ENCODE measurements at places on chromosomes 12 and 14.

GRCh38 chr12:90940872-90941499 lies 14.0 kb downstream of the CCER1 start:
- no peak overlapping the region for H3K4me3 ChIP-seq
- H3K4me1 ChIP-seq = no peaks in the 10 kb centered on the region
- H3K27me3 ChIP-seq = no peaks in the 10 kb centered on the region
- no peaks in the 10 kb centered on the region for H3K36me3 ChIP-seq

DNA sequence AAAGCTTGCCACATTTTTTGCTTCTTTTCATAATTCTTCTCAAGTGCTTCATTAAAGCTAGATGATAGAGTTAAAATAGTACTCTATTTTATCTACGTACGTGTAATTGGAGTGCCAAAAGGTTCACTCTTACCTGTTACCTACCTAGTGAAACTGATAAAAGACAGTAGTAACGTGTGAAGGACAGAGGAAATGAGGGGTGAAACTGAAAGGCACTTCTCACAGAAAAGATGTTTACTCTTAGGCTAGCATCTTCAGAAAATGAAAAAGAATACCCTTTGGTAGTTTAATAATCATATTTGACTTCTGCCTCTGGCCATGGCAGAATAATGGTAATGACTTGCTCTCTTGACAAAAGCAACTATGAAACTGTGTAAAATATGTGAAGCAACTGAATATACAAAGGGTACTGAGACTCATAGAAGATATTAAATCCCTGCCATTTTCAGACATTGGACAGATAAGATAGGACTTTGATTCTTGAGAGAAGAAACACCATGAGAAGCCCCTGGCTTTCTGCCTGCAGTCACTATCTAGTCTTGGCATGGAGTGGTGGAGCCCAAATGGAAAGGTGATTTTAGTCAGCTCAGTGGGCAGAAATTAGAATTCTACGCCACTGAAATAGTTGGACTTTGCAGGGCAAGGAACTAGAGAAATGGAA lies 6.3 kb upstream of the EVL start:
- no peaks in the 10 kb centered on the region for H3K36me3 ChIP-seq
- peaks cover 15% of the 10 kb centered on the region for H3K4me1 ChIP-seq
- DNase-seq = no peak
- H3K27ac ChIP-seq = no peak overlapping the region

DNA sequence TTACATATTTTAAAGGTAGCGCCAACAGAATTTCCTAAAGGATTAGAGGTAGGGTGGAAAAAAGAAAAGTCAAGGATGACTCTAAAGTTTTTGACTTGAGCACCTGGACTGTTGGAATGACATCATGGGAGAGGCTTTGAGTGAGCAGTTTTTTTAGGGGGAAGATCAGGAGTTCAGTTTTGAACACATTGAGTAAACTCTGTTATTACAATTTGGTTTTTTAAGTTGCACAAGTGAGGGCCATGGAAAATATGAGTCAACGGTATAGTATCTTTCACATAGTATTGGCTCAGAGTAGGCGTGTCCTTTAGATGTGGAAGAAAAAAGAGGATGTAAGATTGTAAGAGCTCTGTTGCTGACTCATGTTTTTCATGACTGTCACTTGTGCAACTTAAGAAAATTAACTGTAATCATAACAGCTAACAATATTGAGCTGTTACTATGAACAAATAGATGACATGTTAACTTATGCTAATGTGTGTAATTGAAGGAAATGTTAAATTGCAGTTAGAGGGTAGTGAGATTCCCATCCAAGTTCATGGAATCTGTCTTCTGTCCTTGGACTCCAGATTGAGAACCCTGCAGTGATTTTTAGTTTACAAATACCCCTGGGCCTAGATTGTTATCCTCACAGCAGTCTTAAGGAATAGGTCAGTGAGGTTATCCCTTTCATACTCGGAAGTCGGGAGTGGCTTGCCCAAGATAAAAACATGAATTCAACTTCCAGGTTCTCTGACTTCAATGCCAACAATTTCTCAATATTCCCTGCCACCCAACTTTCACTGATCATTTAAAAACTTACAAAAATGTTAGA lies 48.2 kb upstream of the ATP2B1 start:
- H3K4me1 ChIP-seq = peaks cover 8% of the 10 kb centered on the region
- no peak for DNase-seq
- no peaks in the 10 kb centered on the region for H3K27me3 ChIP-seq
- no peaks in the 10 kb centered on the region for H3K36me3 ChIP-seq

GRCh38 chr14:55545779-55546178 lies 34.2 kb upstream of the KTN1 start:
- no peak for DNase-seq
- H3K36me3 ChIP-seq = no peaks in the 10 kb centered on the region
- H3K4me3 ChIP-seq = no peak overlapping the region
- H3K4me1 ChIP-seq = no peaks in the 10 kb centered on the region

DNA sequence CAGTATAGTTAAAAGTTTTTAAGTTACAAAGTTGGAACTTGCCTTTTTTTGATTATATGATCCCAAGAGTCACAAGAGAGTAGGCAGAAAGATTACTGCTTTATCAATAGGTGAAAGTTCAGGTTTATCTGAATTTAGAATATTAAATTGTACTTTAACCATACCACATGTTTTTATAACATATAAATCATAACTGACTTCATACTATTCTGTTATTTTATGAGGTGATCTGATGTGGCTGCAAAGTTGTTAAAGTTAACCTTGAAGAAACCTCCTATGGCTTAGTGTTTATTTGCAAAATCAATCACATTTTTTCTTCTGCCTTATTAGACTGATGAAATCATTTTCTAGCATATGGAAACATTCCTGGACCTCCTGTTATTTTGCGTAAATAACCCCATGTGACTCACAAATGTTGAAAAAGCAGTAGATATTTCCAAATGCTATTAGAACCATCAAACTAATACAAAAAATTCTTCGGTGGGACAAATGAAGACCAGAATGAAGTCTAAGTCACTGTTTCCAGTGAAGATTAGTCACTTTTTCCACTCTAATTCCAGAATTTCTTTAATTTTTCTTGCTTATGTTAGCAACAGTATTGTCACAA lies 132.1 kb downstream of the RAD51B start:
- H3K36me3 ChIP-seq = no peaks in the 10 kb centered on the region
- H3K4me1 ChIP-seq = no peaks in the 10 kb centered on the region
- no peak overlapping the region for H3K27ac ChIP-seq

DNA sequence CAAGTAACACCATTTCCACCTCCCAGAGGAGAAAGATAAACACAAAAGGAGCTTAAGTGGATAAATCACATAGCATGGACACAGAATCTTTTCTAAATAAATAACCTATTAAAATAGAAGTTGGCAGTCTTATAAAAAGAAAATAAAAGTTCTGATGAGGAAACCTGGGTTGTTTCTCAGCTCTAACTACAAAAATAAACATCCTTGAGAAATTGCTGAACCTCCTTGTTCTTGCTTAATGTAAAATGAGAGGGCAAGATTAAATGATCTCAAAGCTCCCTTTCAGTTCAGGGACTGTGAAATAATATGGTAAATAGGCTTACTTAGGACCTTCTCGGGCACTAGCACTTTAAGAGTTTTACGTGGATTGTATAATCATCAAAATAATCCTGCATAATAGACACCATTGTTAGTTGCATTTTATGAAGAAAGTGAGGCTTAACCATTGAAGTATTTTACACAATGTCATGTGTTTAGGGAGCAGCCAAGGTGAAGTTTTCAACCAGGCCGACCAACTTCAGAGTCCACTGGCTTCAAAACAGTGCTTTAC lies 214.0 kb upstream of the NOVA1 start:
- H3K27ac ChIP-seq = no peak overlapping the region
- H3K36me3 ChIP-seq = no peaks in the 10 kb centered on the region
- H3K4me1 ChIP-seq = no peaks in the 10 kb centered on the region

DNA sequence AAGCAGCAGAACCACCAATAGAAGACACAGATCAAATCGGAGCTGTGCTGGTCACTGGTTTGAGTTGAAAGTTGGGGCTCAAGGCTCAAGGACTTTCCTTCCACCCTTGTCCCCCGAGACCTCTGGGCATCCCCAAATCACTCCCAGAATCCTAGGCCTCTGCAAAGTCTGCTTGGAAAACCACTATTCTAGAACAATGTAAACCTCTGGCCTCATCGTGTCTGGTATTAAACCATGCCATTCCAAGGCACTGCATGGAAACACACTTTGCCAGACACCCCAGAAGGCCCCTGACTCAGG lies 288.0 kb downstream of the DPF3 start:
- H3K36me3 ChIP-seq = no peaks in the 10 kb centered on the region
- no peak overlapping the region for H3K4me3 ChIP-seq
- no peaks in the 10 kb centered on the region for H3K27me3 ChIP-seq
- no peak overlapping the region for H3K27ac ChIP-seq

DNA sequence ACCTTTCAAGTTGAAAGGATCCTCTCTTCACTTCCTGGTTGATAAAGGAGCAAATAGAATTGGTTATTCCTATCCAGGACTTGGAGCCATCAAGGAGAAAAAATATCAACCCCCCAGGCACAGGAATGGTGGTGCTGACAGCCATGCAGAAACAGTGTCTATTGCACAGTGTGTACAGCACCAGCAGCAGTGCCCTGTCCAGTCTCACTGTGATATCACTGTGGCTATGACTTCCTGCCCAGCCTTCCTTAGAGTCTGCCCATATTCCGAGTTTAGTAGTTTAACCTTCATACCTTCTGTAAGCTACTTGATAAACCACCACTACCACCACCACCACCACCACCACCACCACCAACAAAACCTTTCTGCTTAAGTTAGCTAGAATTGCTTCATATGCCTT lies 45.1 kb upstream of the FERMT2 start:
- no peak for DNase-seq
- no peak overlapping the region for H3K4me3 ChIP-seq
- no peaks in the 10 kb centered on the region for H3K27me3 ChIP-seq
- no peaks in the 10 kb centered on the region for H3K36me3 ChIP-seq

- H3K27me3 ChIP-seq = no peaks in the 10 kb centered on the region
- no peak overlapping the region for H3K4me3 ChIP-seq
- no peaks in the 10 kb centered on the region for H3K4me1 ChIP-seq
- no peak overlapping the region for H3K27ac ChIP-seq
Measured at GRCh38 chr14:65137648-65138307, 35.5 kb upstream of the MAX start.

DNA sequence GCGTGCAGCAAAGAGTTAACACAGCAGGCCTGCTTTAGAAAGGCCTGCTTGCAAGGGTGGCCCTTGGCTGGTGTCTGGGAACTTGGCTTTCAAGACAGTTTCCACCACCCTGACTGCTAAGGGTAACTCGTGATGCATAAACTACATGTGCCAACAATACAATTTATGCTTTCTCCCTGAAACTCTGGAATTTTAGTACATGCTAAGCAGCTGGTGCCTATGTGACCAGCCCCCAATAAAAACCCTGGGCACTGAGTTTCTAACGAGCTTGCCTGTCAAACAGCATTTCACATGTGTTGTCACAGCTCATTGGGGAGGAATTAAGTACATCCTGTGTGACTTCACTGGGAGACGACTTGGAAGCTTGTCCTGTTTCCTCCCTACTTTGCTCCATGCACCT lies 133.1 kb downstream of the SLC5A8 start:
- DNase-seq = no peak
- no peaks in the 10 kb centered on the region for H3K36me3 ChIP-seq

DNA sequence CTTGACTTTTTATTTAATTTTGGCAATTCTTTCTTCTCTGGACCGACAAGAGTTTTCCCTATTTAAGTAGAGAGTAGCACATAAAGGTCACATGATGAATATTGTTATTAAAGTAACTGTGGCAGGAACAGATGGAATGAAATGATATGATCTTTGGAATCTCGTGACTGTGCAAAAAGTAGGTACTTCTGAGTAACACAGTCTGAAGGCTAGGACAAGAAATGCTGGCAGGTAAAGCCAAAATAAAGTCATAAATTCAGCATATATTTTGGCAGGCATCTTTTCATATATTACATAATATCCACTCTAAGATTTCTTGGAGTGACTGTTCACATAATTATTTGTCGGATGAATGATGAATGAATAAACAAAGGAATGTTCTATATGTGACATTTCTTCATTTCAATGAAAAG lies 121.4 kb downstream of the EFCAB11 start:
- H3K4me1 ChIP-seq = no peaks in the 10 kb centered on the region
- H3K27ac ChIP-seq = no peak overlapping the region
- H3K4me3 ChIP-seq = no peak overlapping the region

DNA sequence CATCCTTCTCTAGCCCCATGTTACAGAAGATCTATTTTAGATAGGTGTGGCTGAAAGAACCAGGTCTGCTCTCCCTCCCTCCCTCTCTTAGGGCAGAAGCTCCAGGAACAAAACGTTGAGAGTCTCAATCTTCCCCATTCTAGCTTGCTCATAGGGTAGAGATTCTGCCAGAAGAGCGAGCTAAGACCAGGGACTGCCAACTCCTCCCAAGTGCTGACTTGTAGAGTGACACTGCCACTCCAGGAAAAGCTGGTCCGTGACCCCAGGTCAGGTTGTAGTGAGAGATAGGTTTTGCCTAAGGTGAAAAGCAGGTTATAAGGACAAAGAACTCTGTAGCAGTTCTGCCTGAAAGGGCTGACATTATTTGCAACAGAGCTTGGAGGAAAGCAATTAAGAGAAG lies 73.4 kb downstream of the INSM2 start:
- no peak overlapping the region for H3K4me3 ChIP-seq
- H3K27me3 ChIP-seq = no peaks in the 10 kb centered on the region
- peaks cover 37% of the 10 kb centered on the region for H3K36me3 ChIP-seq
- no peak for DNase-seq
- H3K27ac ChIP-seq = no peak overlapping the region
- H3K4me1 ChIP-seq = no peaks in the 10 kb centered on the region

- no peaks in the 10 kb centered on the region for H3K4me1 ChIP-seq
- H3K27ac ChIP-seq = no peak overlapping the region
- H3K36me3 ChIP-seq = no peaks in the 10 kb centered on the region
- no peak for DNase-seq
- no peak overlapping the region for H3K4me3 ChIP-seq
Measured at GRCh38 chr14:62616668-62617067, 428.6 kb downstream of the KCNH5 start.

- no peak for DNase-seq
- no peaks in the 10 kb centered on the region for H3K36me3 ChIP-seq
- no peak overlapping the region for H3K27ac ChIP-seq
- no peaks in the 10 kb centered on the region for H3K27me3 ChIP-seq
- no peak overlapping the region for H3K4me3 ChIP-seq
- no peaks in the 10 kb centered on the region for H3K4me1 ChIP-seq
Measured at GRCh38 chr12:99381992-99382391, 265.6 kb upstream of the GARIN6 start.

GRCh38 chr14:90676912-90677311 lies 139.3 kb downstream of the TTC7B start:
- no peaks in the 10 kb centered on the region for H3K27me3 ChIP-seq
- no peak overlapping the region for H3K4me3 ChIP-seq
- no peak overlapping the region for H3K27ac ChIP-seq
- H3K4me1 ChIP-seq = peaks cover 15% of the 10 kb centered on the region
- H3K36me3 ChIP-seq = no peaks in the 10 kb centered on the region
- no peak for DNase-seq

- no peak overlapping the region for H3K4me3 ChIP-seq
- H3K4me1 ChIP-seq = peaks cover 16% of the 10 kb centered on the region
- no peak for DNase-seq
- H3K27me3 ChIP-seq = no peaks in the 10 kb centered on the region
Measured at GRCh38 chr12:8077207-8077606, 4.9 kb upstream of the NECAP1 start.

- peaks cover 15% of the 10 kb centered on the region for H3K4me1 ChIP-seq
- DNase-seq = no peak
- H3K4me3 ChIP-seq = peak overlapping the region; percentile 15
- H3K27me3 ChIP-seq = no peaks in the 10 kb centered on the region
Measured at GRCh38 chr12:9751204-9752144, 9.2 kb downstream of the CD69 start.

- peaks cover 58% of the 10 kb centered on the region for H3K4me1 ChIP-seq
- no peak overlapping the region for H3K27ac ChIP-seq
- H3K27me3 ChIP-seq = no peaks in the 10 kb centered on the region
- no peaks in the 10 kb centered on the region for H3K36me3 ChIP-seq
Measured at GRCh38 chr12:116213885-116214527, 63.5 kb downstream of the MED13L start.

GRCh38 chr12:132761921-132762583 lies 420 bp upstream of the ANKLE2 start:
- DNase-seq = peak; percentile 91
- no peaks in the 10 kb centered on the region for H3K27me3 ChIP-seq
- peak overlapping the region; percentile 97 for H3K27ac ChIP-seq
